Transverse colon (tissue), 4 donors: ENCODE measurements at places on chromosomes 2 and 18. TPM values are rescaled to one million over a fixed set of nuclear protein-coding genes. Genes with fewer than 3 reads are reported as not detected.

DNA sequence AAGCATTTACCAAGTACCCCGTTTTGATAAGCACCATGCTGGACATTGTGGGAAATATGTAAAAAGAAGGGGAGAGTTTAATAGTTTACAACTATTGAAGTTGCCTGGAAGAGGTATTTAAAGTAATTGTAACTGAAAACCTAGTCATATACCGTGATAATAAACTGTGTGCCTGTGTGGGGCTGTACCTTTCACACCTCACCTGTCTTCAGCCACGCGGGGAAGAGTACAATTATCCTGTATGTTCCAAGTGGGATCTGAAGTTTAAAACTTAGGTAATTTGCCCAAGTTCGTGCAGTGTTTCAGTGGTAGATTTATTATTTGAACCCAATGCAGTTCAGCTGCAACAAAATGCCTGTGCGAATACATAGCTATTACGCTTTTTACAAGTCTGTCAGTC lies 128.2 kb upstream of the TMEM200C start:
- H3K4me1 ChIP-seq: no peaks in the 10 kb centered on the region
- H3K4me3 ChIP-seq: no peak overlapping the region
- H3K27ac ChIP-seq: no peak overlapping the region

- H3K4me3 ChIP-seq: no peak overlapping the region
- no peaks in the 10 kb centered on the region for H3K27me3 ChIP-seq
- DNase-seq: no peak
- no peaks in the 10 kb centered on the region for H3K4me1 ChIP-seq
Observed at GRCh38 chr2:28506112-28506910, 10.5 kb downstream of the PLB1 start.

PAIP2B gene
- total RNA-seq: 5.1 TPM

- no peaks in the 10 kb centered on the region for H3K36me3 ChIP-seq
- peak within 1 kb of the TSS; percentile 76 for H3K27ac ChIP-seq
- H3K27me3 ChIP-seq: no peaks in the 10 kb centered on the region
- peak; percentile 65 for DNase-seq
- peak within 1 kb of the TSS; percentile 72 for H3K4me3 ChIP-seq
Observed at GRCh38 chr2:159797543-159798375, at the start of gene CD302. TSS of gene CD302 (minus strand) at chr2:159798208. CDS start at chr2:159798198, 10 bp downstream.

DNA sequence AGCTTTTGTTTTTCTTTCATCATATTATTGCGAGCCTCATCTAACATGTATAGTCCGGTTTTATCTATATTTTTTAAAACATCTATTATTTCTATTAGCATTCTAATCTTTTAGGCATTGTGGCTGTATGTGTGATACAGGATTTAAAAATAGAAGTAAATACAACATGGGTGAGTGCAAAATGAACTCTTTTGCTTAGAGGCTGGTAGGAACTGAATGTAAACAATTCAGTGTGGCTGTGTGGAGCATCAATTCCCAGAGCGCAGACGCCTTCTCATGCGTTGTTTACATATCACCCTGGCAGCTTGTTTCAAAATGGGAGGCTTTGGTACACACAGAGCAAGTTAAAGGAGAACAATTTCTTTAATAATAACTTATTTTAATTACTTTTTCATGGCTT lies 836 bp downstream of the DTNA start:
- H3K36me3 ChIP-seq: no peaks in the 10 kb centered on the region
- H3K4me1 ChIP-seq: peaks cover 6% of the 10 kb centered on the region
- H3K27me3 ChIP-seq: no peaks in the 10 kb centered on the region
- peak overlapping the region; percentile 67 for H3K27ac ChIP-seq
- no peak overlapping the region for H3K4me3 ChIP-seq

NTSR2 gene
- not detected for total RNA-seq
